Natural killer cell treated with Interleukin-12 subunit alpha and Interleukin-12 subunit beta and Interleukin-15 and Interleukin-18, amount 100 ng/mL, for 72 hours (primary cell): ENCODE measurements at places on chromosomes 3 and 15. TPM values are rescaled to one million over a fixed set of nuclear protein-coding genes. Genes with fewer than 3 reads are reported as not detected.

GRCh38 chr3:128559486-128560225 is 66.7 kb upstream of the GATA2 start:
- no peak for DNase-seq

- DNase-seq: no peak
Measured at GRCh38 chr15:90860942-90861675, 7.3 kb upstream of the FURIN start.

DNA sequence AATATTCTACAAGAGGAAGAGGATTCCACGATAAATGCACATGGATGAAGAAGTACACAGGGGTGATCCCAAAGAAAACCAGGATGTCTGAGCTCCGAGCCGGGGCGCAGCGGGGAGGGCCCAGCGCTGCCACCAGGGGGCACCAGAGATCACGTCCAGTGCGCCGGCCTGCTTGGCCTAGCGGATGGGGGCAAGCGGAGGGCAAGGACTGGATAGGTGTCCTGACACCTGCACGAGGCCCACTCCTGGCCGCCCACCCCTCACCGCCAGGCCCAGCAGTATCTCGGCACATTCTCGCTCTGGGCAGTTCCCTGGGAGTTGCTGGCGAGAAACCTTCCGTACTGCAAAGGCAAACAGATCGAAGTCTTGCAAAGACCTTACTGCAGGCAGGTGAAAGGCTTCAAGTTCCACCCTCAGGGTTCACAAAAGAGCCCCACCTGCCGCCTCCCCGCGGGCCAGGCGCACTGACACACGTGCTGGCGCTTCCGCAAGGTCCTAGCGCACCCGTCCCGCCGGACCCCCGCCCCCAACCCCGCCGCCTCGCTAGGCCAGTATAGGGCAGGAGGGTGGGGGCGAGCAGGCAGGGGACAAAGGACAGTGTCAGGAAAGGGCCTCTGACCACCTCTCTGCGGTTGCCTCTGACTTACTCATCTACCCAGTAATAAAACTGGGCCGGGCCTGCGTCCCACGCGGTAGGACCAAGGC is 3.3 kb downstream of the ANKRD63 start:
- DNase-seq: peak; percentile 74

GRCh38 chr3:34449305-34449704 is 650.9 kb downstream of the PDCD6IP start:
- DNase-seq: no peak

GATA2 gene
- total RNA-seq: 1.6 TPM

DNA sequence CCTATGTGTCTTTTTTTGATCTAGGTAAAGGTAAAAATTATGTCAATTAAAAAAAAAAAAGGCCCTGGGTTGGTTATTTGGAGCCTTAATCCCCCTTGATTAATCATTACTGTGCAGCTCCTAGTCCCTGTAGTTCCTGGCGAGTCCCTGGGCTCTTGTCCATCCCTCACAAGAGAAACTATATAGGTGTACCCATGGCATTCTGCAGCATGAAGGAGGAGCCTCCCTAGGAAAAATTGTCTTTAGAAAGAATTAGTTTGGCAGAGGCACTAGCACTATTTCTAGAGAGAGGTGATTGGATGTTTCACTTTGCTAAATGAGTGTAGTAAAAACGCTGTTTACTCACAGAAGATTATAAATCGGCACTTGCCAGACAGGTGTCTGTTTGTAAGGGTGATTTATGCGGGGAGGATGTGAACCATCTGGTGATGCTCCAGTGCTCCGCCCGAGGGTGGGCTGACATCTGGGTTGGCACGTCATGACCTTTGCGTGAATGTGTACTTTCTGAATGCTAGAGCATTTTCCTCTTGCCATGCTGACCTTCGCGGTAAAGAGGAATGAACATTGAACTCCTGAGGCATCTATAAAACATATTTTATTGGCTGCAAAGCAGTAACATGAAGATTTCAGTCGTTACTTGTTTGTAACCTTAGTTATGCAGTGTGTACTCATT is 12.6 kb downstream of the PLCL2 start:
- no peak for DNase-seq

GRCh38 chr15:37638116-37638515 is 296.3 kb upstream of the TMCO5A start:
- DNase-seq: no peak

GRCh38 chr3:184691397-184692231 is 20.2 kb downstream of the MAGEF1 start:
- no peak for DNase-seq

PRKCI gene
- total RNA-seq: 12.4 TPM

GRCh38 chr3:191414286-191414685 is 46.7 kb upstream of the PYDC2 start:
- DNase-seq: no peak

DNA sequence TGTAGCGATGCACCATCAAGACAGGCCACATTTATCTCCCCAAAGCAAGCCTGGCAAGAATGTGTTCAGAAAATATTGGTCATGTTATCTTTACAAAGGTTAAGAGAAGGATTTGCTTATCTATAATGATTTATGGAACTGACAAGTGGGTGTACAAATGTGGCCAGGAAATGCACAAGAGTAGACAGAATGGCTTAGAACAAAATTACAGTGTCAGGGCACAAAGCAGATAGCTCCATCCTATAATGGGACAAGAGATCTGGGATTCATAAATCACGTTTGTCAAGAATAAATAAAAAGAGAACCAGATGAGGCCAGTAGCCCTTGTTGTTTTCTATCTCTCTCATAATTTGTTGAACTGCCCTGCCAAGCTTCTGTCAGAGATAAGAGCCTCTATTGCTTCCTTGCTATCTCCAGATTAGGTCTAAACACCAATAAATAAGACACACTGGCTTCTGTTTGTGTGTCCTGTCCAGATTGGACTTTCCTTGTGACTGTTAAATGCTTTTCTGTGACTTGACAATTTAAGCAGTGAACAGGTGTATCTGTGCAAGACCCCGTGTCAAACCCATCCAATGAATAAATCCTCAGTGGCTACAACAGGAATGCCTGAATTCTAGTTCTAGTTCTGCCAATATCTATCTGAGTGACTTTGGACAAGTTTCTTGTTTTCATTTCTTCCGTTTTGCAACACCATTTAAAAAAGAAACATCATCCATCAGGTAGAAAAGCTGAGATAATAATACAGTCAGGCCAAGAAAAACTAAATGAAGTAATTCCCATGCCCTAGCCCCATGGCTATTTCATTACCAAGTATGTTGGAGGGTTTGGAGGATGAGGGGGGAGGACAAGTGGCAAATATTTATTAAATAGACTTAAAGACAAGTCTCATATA is 157.2 kb downstream of the DCLK3 start:
- DNase-seq: no peak

- peak; percentile 42 for DNase-seq
Measured at GRCh38 chr15:70424937-70425411, 327.3 kb upstream of the TLE3 start.

RTP1 gene
- not detected for total RNA-seq

ITIH1 gene
- total RNA-seq: not detected

ACKR2 gene
- total RNA-seq: 11.5 TPM

RBP2 gene
- total RNA-seq: not detected

GRCh38 chr3:165406425-165406824 is 210.2 kb upstream of the SLITRK3 start:
- DNase-seq: no peak

FANCD2 gene
- total RNA-seq: 110 TPM

BOC gene
- not detected for total RNA-seq

NR2E3 gene
- not detected for total RNA-seq

DNA sequence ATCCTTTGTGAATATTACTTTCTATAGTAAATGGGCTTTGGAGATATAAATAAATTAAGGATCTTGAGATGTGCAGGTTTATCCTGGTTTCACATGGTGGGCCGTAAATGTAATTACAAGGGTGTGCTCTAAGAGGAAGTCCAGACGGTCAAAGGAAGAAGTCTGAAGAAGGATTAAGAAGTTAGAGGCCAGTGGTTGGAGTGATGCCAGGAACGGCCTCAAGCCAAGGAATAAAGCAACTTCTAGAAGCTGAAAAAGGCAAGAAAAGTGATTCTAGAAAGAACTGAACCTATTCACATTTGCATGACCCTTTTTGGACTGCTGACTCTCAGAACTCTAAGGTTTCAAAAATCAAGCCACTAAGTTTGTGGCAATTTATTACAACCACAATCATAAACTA is 981.3 kb upstream of the ALCAM start:
- no peak for DNase-seq

FSIP1 gene
- 1.5 TPM for total RNA-seq

DNA sequence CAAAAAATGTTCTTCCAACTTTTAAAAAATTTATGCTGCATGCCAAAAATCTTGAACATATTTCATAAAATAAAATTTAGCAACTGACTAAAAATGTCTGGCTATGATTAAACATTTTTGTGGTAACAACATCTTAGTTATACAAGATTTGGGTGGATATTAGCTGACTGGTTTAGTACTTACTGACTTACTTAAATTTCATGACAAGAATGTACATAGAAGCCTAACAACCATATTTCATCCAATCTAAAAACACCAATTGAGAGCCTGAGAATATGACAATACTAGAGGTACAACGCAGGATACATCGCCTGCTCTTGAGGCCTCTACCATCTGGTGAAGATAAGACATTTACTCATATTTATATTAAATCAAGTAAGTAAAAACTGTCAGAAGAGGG is 34.6 kb downstream of the GNB4 start:
- no peak for DNase-seq

GRCh38 chr15:98805434-98806274 is 157.3 kb downstream of the IGF1R start:
- DNase-seq: no peak

DNA sequence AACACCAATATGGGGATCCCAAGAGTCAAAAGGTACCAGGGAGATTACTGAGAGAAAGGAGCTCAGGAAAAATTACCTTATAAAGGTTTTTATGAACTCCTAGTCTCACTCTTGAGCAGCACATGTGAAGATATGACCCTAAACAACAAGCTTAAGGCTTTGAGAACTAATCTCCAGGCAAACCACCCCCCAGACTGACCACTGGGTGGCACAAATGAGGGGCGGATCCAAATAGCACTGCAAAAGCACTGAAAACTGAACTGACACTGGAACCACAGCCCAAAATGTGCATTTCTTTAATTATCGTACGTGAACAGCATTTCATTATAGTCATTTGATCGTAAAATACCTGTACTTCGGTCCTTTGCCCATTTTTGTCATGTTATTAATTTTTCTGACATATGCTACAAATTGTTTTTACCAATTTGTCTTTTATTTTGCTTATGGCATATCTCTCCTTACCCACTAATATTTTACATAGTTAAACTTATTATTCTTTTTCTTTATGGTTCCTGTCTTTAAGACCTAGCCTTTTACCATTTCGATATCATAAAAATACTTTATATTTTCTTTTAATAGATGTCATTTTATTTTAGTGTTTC is 31.5 kb upstream of the TFDP2 start:
- DNase-seq: peak; percentile 67

PDE12 gene
- total RNA-seq: 30.0 TPM

DNA sequence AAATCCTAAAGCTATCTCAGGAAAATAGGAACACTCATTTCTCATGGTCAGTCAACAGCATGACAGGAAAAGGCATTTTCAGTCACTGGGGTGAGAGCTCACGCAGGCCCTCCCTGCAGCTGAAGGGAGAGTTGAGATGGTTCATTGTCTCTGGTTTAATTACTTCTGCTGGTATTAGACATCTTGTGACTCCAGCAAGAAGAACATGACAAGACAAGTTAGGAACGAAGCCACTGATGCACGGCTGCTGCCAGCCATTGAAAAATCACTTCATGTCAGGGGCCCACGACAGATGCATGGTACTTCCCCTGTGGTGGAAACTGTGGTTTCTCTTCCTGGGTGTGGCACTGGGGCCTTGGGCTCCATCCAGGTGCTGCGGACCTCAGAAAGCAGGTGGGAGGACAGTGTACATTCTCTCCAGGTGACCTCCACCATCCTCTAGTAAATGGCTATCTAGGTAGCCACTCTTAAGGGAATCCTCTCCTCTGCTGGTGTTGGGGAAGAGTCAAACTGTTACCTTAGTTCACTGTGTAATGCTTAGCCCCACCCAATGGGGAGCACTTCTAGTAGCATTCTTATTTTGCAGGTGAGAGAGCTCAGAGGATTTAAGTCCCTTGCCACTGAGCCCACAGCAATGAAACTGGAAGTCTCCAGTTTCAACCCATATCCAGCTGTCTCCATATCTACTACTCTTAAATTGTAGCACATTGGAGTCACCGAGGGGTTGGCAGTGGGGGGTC is 274.2 kb downstream of the LRTM1 start:
- no peak for DNase-seq

- no peak for DNase-seq
Measured at GRCh38 chr15:79466488-79466887, 34.4 kb downstream of the MINAR1 start.

SPINT1 gene
- total RNA-seq: 1.5 TPM

DNA sequence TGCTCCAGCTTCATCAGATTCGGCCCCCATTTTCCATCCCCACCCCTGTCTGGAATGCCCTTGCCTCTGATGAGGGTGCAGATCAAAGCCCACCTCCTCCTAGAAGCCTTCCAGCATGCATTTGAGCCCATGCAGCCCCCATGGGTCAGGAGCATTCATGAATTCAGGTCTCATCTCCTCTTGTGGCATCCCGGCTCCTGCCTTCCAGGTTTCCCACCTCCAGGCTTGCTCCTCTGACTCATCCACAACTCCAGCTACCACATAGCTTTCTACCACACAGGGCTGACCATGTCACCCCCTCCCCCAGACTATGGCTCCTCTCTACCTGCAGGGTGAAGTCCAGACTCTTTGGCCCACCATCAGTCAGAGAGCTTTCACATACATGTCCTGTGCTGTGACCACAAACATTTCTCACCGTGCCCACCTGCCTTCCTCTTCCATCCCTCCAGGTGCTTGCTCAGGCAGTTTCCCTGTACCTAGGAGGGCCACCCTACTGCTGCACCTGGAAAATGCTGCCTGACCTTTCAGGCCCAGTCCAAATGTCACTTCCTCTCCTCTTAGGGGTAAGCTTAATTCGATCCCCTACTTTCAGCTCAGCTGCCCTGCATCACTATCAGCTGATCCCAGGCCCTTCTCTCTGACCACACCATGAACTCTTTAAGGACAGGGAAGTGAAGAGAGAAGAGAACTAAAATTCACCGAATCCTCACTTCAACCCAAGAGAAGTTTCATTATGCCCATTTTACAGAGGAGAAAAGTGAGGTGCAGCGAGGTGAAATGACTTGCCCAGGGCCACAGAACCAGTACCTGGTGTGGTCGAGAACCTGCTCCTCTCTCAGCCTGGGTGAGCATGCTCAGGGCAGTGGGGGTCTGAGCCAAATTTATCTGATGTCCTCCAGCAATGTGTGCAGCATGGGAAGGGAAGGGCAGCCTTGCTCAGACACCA is 13.7 kb upstream of the FGD5 start:
- DNase-seq: no peak

ITPKA gene
- total RNA-seq: 0.22 TPM

ATXN7 gene
- 96.5 TPM for total RNA-seq

DNA sequence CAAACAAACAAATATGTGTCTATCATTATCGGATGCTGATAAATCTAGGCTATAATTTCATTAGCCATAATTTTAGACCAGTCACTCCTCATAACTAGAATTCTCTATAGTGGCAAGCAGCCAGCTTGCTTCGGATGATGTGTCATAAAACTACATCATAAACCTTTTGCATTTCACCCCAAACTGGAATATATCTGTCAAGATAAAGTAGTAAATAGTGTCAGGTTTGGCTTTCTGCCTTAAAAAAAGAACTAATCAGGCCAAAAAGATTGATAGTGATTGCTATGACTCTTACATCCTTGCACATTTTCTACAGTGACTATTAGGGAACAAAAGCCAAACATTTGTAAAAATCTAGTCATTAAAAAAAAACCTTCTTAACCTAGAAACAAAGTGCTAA is 51.0 kb downstream of the DPPA2 start:
- no peak for DNase-seq

DOCK3 gene
- total RNA-seq: 1.3 TPM

GRCh38 chr15:41284427-41285177 is 47.8 kb downstream of the OIP5 start:
- no peak for DNase-seq
